Caco-2 (cell line): ENCODE measurements at places on chromosomes 5 and 9.

- DNase-seq, result no peak
These were observed 832.9 kb upstream of the DMAC1 start for GRCh38 chr9:8632493-8632892.

DNA sequence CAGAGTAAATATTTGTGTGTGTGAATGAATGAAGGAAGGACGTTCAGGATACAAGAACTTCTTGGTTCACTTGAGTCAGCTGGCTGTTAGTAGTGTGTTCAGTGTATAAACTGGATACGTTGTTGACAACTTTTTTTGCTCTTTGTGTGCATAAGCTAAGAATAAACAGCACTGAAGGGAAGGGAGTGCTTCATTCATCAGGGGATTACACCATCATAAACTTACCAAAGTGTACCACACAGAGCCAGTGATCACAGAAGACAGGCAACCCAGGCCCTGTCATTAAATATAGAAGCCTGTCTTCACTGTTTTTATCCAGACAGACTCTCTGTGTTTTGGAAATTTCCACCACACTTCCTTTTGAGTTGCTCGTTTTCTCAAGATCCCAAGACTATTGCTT lies 55.5 kb upstream of the MEF2C start:
- DNase-seq, result no peak

DNA sequence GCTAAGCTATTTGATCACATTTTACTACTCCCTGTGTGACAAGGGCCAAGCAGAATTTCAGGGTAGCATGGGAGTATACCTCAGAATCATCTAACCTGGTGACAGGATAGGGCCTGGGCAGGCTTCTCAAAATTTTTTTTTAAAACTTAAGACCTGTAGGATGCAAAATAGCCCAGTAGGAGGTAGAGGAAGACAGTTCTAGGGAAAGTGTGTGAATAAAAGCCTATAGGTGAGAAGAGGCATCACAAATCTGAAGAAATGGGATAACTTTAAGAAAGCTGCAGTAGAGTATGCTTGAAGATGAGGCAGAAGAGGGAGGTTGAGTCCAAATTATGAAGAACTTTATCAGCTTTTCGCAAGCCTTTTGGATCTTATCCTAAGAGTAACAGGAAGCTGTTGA lies 32.3 kb downstream of the CNTRL start:
- DNase-seq, result peak; percentile 27

GRCh38 chr5:142617416-142618129 lies 68.3 kb downstream of the FGF1 start:
- DNase-seq, result no peak

DNA sequence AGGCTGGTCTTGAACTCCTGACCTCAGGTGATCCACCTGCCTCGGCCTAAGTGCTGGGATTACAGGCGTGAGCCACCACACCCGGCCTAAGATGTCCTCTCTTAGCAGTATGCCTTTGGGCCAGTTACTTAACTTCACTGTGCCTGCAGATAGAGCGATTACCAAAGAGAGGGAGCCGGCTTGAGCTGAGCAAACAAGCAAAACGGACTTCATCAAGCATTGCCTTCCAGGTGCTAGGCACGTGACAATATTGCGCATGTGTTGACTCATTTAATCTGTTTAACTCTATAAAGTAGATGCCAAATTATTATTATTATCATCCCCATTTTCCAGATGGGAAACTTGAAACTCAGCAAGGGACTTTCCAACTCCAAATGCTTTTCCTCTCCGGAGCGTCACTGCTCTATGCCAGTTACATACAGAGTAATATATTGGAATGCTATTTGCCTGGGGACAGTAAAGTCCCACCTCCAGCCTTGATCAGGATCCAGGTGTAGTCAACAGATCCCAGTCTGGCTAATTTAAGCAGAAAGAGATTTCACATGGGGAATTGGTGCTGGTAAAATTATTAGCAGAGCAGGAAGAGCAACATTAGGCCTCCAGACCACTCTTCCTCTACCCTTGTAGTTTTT lies 5.6 kb upstream of the C9orf152 start:
- no peak for DNase-seq

- no peak for DNase-seq
These were observed 262.7 kb downstream of the CHSY3 start for GRCh38 chr5:130166839-130167490.

GRCh38 chr9:22084336-22085035 lies 75.4 kb upstream of the CDKN2B start:
- peak; percentile 20 for DNase-seq

DNA sequence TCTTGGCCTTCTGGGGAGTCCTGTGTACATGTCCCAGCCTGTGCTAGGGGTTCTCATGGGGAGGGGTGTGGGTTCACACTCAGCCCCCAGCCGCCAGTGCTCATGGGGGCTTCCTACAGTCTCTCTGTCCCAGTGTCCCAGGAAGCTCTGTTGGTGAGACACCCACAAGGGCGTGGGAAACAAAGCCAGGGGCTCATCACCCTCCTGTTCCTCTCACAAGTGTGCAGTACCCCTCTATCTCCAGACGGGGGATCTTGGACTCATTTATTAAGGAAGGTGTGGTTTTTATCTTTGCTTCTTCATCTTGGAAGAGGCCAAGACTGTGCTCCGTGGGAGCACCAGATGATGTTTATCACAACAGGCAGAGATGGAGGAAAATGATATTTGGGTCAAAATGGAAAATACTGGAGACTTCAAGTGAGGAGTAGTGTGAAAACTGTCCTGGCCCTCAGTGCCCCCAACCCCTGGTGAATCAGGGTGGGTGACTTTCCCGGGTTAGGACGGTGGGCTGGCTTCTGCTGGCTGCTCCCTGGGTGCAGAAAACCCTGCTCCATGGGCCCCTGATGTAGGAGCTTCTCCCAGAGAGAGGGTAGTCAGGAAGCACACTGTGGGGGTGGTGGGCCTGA lies 15.2 kb downstream of the TMEM171 start:
- DNase-seq, result no peak

- no peak for DNase-seq
These were observed 27.9 kb downstream of the PCDH1 start for GRCh38 chr5:141850244-141850768.

DNA sequence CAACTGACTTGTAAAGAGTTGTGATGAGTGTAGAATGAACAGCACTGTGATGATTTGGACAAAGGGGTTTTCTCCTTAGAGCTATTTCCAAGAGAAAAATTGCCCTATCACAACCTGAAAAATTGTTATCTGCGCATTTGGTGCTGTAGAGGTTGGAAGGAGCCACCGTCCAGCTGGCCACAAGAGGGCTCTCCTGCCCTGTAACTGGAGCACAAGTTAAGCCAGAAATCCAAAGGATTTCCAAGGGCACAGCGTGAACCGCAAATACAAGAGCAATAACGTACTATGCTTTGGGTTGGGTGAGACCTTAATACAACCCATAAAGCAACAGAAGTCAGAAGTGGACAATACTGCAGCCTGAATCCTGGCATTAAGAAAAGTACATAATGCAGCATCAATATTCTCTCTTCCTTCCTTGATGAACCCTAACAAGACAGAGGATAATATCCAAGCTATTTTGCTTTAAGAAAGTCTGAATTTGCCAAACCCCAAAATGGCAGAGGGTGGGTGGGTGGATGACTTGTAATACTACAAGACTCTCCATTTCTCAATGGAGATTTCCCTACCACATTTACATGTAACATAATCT lies 56.8 kb upstream of the SMIM32 start:
- DNase-seq, result peak; percentile 67

GRCh38 chr5:96973532-96974401 lies 37.9 kb downstream of the LNPEP start:
- no peak for DNase-seq

- no peak for DNase-seq
These were observed 14.3 kb downstream of the CCDC112 start for GRCh38 chr5:115282131-115282530.

DNA sequence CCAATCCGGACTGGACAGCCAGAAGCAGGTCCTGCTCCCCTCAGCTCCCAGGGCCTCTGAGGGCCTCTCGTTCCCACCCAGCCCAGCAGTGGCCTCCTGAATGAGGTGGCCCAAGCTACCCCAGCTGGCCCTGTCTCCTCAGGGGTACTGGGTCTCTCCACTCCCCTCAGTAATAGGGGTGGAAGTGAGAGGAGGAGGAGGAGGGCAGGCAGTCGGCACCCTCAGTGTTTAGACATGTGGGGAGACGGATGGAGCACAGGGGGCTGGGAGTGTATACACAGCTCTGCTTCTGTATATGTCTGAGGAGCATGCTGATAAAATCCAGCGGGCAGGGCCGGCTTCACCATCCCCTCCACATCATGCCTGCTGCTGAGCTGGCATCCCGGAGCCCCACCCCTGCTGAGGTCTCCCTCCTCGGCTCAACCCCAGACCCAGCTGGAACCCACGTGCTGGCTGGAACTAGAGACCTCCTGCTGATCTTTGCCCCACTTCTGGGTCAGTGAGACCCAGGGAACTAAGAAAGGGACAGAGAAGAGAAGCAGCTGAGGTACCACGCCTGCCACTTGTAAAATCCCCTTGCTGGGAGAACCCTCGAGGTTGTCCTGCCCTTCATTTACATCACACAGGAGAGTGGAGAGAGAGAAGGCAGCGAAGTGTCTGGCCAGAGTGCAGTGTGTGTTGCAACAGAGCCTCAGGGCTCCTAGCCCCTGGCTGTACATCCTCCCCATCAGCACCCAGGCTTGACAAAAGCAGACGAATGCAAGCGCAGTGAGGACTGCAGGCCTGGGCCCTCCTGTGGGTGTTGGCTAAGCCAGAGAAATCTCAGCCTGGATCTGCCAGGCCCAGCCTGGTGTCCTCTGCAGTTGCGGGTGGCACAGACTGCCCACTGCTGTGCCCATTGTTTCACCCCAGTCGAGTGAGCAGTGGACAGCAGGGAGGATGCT lies 77.5 kb downstream of the PSD2 start:
- DNase-seq, result no peak
